Glutamatergic neuron (in vitro differentiated cells): ENCODE measurements at places on chromosomes 7 and 10. TPM values are rescaled to one million over a fixed set of nuclear protein-coding genes. Genes with fewer than 3 reads are reported as not detected.

The NUDCD3 gene
- 151 TPM for total RNA-seq

The MICU1 gene
- total RNA-seq: 33.5 TPM

The OR2F2 gene
- total RNA-seq: not detected

The NYAP1 gene
- 36.6 TPM for total RNA-seq

The DNAJB9 gene
- 21.6 TPM for total RNA-seq

The SPDYE1 gene
- total RNA-seq: not detected

The IFIT1B gene
- total RNA-seq: not detected

The SLC39A12 gene
- total RNA-seq: not detected

The CALY gene
- total RNA-seq: 19.8 TPM

The TWIST1 gene
- not detected for total RNA-seq

The TBATA gene
- total RNA-seq: not detected
